ENCODE measurements at places on chromosomes 2 and 18.

DNA sequence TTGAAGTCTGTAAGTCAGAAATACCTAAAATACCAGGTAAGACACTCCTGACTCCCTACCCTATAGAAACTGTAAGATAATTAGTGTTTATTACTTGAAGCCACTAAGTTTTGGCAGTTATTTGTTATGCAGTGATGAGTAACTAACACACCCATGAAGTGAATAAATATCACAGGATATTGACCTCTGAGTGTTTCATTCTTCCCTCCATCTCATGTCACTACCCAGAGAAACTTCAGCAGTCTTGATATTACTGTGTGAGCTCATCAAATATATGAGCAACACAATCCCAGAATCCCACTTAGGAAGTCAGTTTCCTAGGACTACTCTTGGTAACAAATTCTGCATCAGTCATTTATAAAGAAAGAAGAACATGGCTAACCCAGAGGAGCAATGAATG is 529.7 kb downstream of the FBXO15 start:
- no peak for DNase-seq

- DNase-seq: no peak
Observed at GRCh38 chr2:19203866-19204265, 154.6 kb downstream of the OSR1 start.

GRCh38 chr18:23196119-23197007 is 61.1 kb downstream of the CABLES1 start:
- DNase-seq: no peak

GRCh38 chr2:119772128-119772527 is 12.4 kb downstream of the PTPN4 start:
- DNase-seq: no peak

DNA sequence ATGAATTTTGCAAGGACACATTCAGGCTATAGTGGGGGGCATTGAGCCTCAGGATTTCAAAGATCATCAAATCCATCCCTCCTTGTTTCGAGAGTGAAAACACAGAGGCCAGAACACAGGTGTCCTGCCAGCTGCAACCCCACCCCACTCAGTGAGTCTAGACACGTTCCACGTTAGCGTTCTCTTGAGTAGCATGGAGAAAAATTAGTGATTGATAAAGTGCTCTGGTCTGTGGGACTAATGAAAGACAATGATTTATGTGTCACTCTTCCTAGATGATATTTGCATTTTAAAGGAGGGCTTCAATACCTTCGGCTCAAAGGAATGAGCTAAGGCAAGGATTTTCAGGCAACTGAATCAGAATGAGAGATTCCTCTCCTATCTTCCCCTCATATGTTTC is 43.8 kb downstream of the SLC4A3 start:
- no peak for DNase-seq

DNA sequence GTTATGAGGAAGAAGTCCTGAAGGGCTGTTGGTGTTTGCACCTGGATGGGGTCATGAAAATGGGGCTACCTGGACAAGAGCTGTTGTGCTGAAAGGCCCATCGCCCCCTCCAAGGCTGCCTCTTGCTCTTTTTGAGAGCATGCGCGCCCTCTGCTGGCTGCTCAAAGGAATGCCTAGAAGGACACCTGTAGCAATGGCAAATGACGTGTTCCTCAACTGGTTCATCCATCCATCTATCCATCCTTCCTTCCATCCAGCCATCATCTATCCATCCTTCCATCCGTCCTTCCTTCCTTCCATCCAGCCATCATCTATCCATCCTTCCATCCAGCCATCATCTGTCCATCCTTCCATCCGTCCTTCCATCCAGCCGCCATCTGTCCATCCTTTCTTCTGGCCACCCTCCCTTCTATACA is 17.2 kb upstream of the RPL31 start:
- DNase-seq: no peak

DNA sequence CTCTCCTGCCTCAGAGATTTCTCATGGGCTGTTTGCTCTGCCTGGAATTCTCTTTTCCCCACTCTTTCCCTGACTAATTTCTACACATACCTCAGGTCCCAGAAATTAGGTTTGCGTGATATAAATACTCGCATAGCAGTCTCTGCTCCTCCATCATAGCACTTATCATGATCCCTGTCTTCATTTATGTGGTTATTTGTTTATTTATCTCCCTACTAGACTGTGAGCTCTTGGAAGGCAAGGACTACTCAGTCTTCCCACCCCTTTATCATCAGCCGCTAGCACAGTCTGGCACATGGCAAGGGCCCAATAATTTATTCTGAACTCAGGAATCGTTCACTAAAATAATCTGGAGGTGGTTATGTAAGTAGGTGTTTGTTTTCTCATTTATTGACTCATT is 79.3 kb downstream of the ADCYAP1 start:
- no peak for DNase-seq

- DNase-seq: no peak
Observed at GRCh38 chr2:240573516-240574385, 5.5 kb downstream of the RNPEPL1 start.

DNA sequence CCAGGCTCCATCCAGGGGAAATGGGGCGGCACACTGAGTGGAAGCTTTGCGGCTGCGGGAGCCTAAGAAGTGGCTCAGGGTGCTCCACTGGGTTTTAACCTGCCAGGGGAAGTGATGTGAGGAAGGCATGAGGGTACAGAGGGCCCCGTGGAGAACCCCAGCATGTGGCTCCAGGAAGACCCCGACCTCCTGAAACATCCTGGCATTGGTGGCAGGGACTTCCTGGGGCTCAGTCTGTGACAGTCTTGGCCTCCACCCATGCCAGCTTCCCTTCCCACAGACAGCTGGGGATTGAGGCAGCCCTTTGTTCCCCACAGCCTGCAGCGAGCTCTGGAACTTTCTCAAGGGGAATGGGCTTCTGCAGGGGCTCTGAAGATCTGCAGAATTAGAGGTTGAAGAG is 146.6 kb downstream of the TNS1 start:
- no peak for DNase-seq

- DNase-seq: no peak
Observed at GRCh38 chr2:128457716-128458115, 139.0 kb upstream of the HS6ST1 start.

DNA sequence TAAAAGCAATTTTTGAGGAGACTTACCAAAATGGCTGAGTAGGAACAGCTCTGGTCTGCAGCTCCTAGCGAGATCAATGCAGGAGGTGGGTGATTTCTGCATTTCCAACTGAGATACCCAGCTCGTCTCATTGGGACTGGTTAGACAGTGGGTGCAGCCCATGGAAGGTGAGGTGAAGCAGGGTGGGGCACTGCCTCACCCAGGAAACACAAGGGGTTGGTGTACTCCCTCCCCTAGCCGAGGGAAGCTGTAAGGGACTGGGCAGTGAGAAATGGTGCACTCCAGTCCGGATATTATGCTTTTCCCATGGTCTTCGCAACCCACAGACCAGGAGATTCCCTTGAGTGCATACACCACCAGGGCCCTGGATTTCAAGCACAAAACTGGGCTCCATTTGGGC is 419.0 kb downstream of the NUP35 start:
- no peak for DNase-seq

DNA sequence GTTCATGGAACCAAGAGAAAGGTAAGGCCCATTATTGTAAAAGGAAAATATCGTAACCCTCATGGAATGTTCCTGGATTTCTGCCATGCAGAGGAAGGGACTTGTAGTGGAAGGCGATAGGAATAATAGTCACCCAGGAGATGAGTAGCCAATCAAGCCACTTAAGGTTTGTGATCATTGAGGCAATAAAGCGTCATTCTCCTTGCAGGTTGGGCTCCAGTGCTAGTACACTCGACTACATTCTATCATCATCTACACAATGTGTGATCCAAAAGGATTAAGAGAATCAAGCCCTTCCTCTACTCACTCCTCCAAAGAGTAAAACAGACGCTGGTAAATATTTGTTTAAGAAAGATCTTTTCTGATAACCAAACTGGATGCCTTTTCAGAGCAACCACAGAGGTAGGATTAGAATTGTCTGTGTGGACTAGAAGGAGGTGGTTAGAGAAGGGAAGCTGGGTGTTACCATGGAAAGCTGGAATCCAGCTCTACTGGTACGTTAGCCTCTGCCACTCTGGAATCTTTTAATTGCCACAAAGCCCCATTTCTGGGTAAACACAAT is 245.7 kb downstream of the IKZF2 start:
- no peak for DNase-seq

DNA sequence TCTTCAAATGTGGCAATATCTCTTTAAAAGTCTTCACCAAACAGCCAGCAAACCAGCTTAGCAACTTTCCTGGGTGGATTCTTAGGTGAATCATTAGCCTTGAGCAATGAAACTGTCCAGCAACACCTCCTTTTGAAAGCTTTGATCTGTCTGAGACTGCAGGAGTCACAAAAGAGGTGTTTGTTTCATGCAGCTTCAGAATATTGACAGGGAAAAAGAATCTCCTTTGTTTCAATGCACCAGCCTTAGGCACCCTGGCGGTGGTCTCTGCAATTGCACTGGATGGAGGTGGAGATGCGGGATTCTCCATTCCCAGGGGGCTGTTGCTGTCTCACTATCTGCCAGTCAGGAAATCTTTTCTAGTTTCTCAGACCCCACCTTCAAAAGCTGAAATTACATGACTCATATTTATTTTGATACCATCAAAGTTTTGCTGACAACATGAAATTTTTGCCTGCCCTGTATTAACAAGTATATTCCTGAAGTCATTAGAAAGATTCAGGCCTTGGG is 76.0 kb upstream of the DSG1 start:
- DNase-seq: peak; percentile 7

- DNase-seq: no peak
Observed at GRCh38 chr18:38663270-38663669, 1097.7 kb upstream of the CELF4 start.

DNA sequence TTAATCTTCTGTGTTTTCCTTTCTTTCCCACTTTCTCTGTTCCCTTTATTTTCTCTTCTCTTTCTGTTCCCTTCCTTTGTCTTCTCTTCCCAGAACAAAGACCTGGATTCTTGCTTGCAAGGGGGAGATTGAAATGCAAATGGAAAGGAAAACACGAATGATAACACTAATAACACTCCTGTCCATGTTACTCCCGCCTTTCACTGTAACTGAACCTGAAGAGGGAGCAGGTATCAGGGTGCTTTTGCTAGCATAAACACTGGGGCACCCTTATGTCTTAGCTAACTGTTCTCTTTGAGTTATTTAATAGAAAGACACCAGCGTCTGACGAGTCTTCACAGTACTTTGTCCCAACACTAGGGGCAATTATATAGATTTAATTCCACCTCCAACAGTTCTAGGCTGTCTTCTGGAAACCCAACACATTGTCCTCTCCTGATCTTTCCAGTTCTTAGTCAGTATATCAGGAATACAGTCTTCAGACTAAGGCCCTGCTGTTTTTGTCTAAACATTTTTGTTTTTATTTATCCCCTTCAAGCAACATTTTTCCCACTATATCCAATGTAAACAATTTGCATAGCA is 99.2 kb downstream of the PTPRM start:
- no peak for DNase-seq

GRCh38 chr2:27717070-27717795 is 53.5 kb downstream of the SLC4A1AP start:
- no peak for DNase-seq

- DNase-seq: no peak
Observed at GRCh38 chr2:236964291-236964690, 121.4 kb upstream of the COPS8 start.

DNA sequence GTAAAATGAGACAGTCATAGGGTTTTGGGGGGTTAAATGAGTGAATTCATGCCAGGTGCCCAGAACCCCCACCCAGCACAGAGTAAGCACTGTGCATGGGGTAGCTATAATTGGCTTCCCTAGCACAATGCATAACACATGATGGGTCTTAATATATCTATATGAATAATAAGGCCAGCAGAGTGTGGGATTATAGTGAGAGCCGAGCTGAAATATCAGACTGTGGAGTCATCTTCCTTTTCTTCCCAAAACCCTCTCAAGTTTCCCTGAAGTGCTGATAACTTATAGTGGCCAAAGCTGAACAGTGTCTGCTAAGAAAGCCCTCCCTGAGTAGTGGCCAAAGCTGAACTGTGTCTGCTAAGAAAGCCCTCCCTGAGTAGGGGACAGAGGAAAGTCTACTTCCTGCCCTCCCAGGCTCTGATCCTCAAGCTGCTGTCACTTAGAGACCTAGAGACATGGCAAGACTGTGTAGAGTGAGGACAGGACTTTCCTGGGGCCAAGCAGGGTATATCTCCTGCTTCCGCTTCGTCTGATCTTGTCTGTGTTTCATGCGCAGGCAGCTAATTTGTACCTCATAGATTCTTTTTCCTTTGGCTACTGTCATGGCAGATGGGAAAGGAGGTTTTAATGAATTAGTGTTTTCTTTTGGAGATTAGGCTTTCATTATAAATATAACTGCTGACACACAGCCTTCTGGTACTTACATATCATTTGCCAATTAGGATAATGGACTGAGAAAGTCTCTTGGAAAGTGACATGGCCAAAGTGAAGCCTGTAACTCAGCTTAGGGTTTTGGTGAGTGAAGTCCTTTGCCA is 94.9 kb downstream of the FHOD3 start:
- DNase-seq: no peak

- DNase-seq: peak; percentile 68
Observed at GRCh38 chr2:8803658-8804379, 33.6 kb downstream of the KIDINS220 start.

- DNase-seq: no peak
Observed at GRCh38 chr18:71105994-71106546, 817.2 kb downstream of the SOCS6 start.

GRCh38 chr2:54979321-54980044 is 70.8 kb downstream of the RTN4 start:
- no peak for DNase-seq

DNA sequence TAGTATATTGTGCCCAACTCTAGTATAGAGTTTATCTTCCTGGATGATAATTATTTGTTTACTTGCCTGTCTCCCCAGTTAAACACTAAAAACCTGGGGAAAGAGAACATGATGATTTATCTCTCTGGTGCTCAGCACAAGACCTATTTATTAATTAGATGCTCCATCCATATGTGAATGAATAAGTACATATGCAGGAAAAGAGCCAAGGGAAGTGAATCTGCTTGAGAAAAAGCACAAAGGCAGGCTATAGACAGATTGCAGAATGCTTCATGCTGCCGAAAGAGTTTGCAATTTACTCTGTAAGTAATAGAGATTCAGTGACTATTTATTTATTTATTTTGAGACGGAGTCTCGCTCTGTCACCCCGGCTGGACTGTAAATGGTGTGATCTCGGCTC is 37.3 kb upstream of the MFF start:
- DNase-seq: no peak

GRCh38 chr2:176490061-176490861 is 221.0 kb downstream of the MTX2 start:
- DNase-seq: no peak

GRCh38 chr2:212644195-212644837 is 105.7 kb upstream of the ERBB4 start:
- DNase-seq: no peak

DNA sequence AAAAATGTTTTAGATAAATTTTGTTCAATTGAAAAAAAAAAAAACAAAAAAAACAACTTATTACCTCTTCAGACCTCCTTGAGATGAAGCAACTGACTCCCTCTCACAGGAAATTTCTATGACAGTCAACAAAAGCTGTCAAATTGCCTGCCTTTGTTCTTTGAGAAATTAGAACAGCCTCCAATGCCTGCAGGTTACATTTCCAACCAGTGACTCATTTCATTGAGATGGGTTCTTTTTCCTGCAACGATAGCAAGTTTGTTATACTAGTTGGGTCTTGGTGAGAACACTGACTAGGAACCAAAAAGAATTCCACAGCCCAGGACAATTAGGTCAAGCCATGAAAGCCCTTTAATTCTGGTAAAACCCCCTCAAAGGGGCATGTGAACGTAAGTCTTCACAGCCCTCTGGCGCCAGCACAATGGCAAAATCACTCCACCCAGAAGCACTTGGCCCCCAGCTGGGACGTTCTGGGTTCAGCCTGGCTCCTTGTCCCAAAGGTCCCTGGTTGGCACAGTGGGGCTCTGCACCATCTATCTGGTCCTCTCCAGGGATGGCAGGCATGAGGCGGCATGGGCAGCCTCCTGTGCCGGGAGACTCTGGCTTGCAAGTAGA is 87.0 kb downstream of the SPP2 start:
- peak; percentile 74 for DNase-seq

All from SW 1271 (cell line).